ENCODE measurements at places on chromosomes 3 and 15.

DNA sequence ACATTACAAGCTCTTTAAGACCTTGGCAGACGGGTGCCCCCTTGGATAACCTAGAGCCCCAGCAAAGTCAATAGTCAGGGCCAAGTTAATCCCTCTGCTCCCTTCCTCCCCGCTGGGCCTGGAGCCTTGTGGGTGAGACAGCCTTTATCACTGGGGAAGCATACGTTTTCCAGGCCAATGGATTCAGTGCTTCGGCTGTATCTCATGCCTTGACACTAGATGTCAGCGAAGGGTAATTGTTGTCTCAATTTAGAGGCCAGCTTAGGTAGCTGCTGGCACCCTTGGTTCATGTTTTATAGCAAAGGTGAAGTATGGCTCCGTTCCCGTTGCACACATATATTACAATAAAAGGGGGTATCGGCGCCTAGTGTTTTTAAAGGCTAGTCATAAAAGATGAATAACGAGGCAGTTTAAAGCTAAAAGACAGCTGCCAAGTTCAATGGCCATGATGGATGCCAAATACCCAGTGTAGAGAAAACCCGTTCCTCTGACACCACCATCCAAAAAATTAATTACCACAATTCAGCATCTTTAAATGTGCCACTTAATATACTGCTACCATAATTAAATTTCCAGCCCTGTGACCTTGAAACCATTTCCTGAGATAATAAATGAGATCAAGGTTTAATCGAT, 52.3 kb upstream of the BNIP2 start:
- no peak for DNase-seq

DNA sequence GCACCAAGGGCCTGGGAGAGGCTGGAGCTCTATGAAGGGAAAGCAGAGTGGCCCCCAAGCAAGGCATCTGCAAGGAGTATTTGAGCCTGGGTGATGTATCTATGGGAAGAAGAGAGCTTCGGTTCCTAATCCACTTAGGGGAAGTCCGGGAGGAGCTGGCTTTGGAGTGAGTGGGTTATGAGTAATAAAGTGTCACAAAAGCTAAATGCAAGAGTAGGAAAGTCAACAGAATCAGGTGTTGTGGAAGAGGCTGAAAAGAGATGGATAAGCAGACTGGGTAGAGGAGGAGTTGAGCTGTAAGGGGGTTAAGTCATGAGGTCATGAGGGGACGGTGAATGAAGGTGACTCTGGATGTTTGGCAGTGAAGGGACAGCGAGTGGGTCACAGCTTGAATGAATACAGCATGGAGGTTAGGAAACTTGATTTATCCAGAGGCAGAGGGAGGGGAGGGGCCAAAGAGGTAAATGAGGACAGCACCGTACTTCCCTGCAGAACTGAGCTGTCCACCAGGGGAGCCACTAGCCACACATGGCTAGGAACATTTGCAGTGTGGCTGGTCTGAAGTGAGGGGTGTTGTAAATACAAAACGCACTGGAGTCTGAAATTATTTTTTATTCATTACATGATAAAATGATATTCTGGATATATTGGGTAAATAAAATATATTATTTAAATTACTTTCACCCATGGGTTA, 83.3 kb downstream of the ADCY5 start:
- DNase-seq: peak; percentile 15

GRCh38 chr3:28502397-28502937, 153.8 kb upstream of the AZI2 start:
- no peak for DNase-seq

GRCh38 chr3:171142985-171143384, 116.5 kb upstream of the SLC2A2 start:
- no peak for DNase-seq

- no peak for DNase-seq
Observed at GRCh38 chr3:30742796-30743619, 136.6 kb downstream of the TGFBR2 start.

DNA sequence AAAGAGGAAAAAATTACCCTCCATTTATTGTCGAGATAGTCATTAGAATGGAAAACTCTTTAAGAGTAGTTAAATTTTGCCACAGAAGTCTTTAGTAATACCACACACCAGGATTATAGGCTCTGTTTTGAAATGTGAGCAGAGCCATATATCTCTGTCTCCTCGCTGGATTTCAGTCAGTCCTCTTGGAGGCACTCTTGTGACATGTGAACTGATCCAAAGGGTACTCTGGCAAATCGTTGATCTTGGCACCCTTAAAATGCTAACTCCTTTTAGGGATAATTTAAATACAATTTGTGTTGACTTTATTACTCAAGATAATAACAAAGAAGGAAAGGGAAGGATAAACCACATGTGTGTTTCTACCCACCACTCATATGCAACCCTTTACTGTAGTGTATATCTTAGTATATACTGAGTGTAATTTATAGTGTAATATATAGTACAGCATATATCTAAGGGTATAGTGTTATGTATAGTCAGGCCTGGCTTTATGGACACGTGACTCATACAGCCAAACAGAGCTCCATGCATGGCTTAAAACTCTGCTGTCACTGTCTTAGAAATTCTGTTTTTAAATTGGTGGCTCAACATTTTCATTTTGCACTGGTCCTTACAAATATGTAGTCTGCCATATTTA, 12.3 kb upstream of the KPNA4 start:
- no peak for DNase-seq

- peak; percentile 22 for DNase-seq
Observed at GRCh38 chr3:127002195-127003174, 19.6 kb downstream of the PLXNA1 start.

GRCh38 chr15:62938825-62939224, 103.7 kb upstream of the TPM1 start:
- DNase-seq: no peak

GRCh38 chr3:174125267-174125824, 727.8 kb downstream of the NLGN1 start:
- no peak for DNase-seq

GRCh38 chr15:58453931-58454793, 22.4 kb downstream of the LIPC start:
- DNase-seq: no peak

GRCh38 chr15:86425746-86426145, 346.1 kb downstream of the AGBL1 start:
- no peak for DNase-seq

DNA sequence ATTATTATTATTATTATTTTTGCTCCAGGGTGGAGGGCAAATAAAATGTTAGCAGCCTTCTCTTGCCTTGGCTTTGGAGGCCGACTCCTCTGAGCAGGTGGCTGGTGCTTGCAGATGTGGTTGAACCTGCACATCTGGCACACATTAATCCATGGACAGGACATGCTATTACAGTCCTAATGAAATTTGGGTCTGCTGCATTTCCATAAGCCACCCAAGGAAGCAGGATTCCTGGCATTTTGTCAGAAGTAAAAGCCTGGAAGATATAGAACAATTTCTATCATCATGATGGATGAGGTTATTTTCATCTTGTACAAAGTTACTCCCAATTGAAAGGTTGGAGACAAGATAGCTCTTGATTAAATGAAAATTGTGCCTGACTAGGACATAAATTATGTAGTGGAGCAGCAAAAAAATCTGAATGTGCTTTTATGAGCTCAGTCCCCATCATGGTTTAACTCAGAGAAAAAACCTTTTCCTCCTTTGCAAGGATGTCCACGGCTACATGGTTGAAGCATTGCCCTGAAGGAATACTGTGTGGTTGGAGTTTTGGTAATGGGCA, 130.9 kb upstream of the RGMA start:
- no peak for DNase-seq

GRCh38 chr15:38877471-38877870, 312.9 kb upstream of the RASGRP1 start:
- no peak for DNase-seq

DNA sequence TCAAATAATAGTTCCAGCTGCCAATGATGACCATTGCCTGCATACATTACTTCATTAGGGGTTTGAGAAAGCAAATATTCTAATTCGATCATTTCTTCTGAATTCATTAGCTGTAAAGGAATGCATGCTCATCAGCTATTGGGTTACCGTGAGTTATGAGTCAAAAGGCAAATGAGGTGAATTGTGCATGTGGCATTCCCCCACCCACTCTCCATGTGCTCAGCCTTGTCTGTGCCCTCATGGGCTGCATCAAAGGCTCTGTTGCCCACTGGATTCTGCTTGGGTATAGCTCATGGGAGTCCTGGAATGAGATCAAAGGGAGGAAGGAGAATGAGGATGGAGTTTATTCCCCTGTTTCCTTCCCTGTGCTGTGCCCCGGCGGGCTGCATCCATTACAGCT, 99.3 kb upstream of the CHRNA7 start:
- DNase-seq: no peak
